ENCODE measurements at places on chromosomes 2 and 18. TPM values are rescaled to one million over a fixed set of nuclear protein-coding genes. Genes with fewer than 3 reads are reported as not detected.

- H3K36me3 ChIP-seq, result no peaks in the 10 kb centered on the region
- no peaks in the 10 kb centered on the region for H3K27me3 ChIP-seq
- H3K4me3 ChIP-seq, result no peak overlapping the region
- H3K27ac ChIP-seq, result no peak overlapping the region
- H3K4me1 ChIP-seq, result no peaks in the 10 kb centered on the region
Observed at GRCh38 chr2:220246386-220246785, 619.0 kb downstream of the SLC4A3 start.

Gene UGT1A1
- not detected for polyA plus RNA-seq

Gene MARCHF4
- polyA plus RNA-seq, result not detected

Gene RASGRP3
- 3.0 TPM for polyA plus RNA-seq

- H3K36me3 ChIP-seq, result no peaks in the 10 kb centered on the region
- H3K4me1 ChIP-seq, result no peaks in the 10 kb centered on the region
- H3K27ac ChIP-seq, result no peak overlapping the region
- DNase-seq, result no peak
- no peaks in the 10 kb centered on the region for H3K27me3 ChIP-seq
Observed at GRCh38 chr2:72289283-72289682, 141.6 kb upstream of the CYP26B1 start.

DNA sequence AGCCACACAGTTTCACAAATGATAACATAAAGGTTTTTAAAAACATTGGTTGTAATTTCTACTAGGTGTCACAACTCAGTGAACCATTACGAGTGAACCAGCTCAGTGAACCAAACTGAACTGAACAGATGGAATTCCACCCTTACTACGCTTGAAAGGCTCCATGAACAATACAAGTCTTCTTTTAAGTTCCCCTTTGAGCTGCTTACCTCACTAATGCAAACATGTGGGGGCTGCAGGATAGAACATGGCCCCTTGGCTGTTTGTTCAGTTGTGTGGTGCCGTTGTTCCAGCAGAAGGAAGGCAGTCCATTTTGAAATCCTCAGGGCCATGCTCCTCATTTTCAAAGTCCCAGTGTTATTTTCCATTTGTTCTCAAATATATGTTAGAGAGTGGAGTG is 30.7 kb upstream of the KLHL14 start:
- DNase-seq, result no peak
- no peak overlapping the region for H3K4me3 ChIP-seq
- H3K36me3 ChIP-seq, result no peaks in the 10 kb centered on the region
- no peaks in the 10 kb centered on the region for H3K4me1 ChIP-seq
- H3K27ac ChIP-seq, result no peak overlapping the region

DNA sequence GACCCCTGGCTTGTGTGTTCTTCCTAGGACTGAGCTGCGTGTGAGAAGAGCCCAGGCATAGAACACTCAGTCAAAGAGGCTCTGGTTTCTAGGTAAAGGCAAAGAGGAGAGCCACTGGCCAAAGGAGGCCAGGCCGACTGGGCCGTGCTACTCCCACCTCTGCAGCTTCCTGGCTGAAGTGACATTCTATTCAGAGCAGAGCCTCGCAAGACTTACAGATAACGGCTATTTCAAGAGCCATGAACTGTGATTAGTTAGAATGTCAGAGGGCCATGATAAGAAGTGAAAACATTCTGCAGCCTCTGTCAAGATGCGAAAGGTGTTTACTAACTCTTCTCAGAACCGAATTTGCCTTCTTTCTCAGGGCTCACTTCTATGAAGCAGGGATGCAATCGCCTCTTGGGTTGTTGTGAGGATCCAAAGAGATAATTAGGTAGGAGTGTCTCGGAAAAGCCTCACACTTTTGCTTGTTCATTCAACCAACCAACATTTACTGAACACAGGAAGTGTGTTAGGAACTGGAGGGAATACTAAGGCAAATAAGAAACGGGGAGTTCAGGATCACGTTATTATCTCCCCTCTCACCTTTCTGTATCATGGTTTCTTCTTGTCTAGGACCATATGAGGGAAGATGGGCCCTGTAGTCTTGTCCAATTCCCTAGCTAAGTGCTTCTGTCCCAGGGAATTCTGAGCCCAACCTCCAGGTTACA is 3.4 kb upstream of the DNAJC5G start:
- H3K27me3 ChIP-seq, result no peaks in the 10 kb centered on the region
- H3K27ac ChIP-seq, result no peak overlapping the region
- no peak for DNase-seq
- no peak overlapping the region for H3K4me3 ChIP-seq

- H3K4me3 ChIP-seq, result no peak overlapping the region
- no peak overlapping the region for H3K27ac ChIP-seq
- no peak for DNase-seq
- H3K27me3 ChIP-seq, result no peaks in the 10 kb centered on the region
Observed at GRCh38 chr2:159476329-159476728, 140.0 kb downstream of the BAZ2B start.

- H3K4me1 ChIP-seq, result no peaks in the 10 kb centered on the region
- no peaks in the 10 kb centered on the region for H3K27me3 ChIP-seq
- DNase-seq, result no peak
- H3K27ac ChIP-seq, result no peak overlapping the region
Observed at GRCh38 chr18:70273021-70273420, 15.8 kb upstream of the SOCS6 start.

GRCh38 chr2:166625670-166626069 is 131.6 kb upstream of the SCN7A start:
- H3K4me1 ChIP-seq, result no peaks in the 10 kb centered on the region
- no peak overlapping the region for H3K27ac ChIP-seq
- H3K36me3 ChIP-seq, result no peaks in the 10 kb centered on the region

Gene SIX2
- 1.8 TPM for polyA plus RNA-seq

Gene CYS1
- polyA plus RNA-seq, result 14.7 TPM

DNA sequence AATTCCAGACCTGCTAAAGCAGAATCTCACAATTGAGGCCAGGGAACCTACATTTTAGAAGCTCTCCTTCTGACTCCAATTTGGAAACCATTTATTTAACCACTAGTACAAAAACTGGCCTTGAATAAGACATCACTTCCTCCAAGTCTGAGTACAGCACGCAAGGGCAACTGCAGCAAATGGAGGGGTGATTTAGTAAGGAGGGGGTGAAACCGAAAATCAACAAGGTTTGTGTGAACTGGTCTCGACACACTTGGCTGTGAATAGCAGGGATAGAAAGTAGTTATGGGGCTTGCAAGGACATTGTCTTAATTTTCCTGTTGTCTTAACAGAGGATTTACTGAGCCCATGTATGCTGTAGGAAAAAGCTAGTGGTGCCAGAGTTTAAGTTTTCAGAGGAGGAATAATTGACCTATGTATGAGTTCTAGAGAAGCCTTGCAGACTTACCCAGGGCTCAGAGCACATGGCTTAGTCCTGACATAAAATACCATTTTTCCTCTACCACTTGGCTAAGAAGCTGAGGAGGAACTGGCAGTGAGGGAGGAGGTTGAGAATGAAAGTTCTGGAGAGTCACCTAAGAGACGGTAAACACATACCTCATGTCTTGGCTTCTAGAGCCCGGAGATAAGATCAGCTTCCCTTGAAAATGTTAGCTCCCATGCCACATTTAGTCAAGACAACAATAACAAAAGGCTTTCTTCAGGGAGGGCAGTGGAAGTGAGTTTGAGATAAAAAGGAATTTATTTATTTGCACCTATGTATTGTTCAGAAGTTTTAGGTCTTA is 114.8 kb downstream of the SMAD2 start:
- peaks cover 7% of the 10 kb centered on the region for H3K4me1 ChIP-seq
- DNase-seq, result no peak
- no peaks in the 10 kb centered on the region for H3K36me3 ChIP-seq
- no peak overlapping the region for H3K27ac ChIP-seq
- no peaks in the 10 kb centered on the region for H3K27me3 ChIP-seq

All from aorta (tissue), 5 donors.